ENCODE measurements at places on chromosomes 12 and 14.

DNA sequence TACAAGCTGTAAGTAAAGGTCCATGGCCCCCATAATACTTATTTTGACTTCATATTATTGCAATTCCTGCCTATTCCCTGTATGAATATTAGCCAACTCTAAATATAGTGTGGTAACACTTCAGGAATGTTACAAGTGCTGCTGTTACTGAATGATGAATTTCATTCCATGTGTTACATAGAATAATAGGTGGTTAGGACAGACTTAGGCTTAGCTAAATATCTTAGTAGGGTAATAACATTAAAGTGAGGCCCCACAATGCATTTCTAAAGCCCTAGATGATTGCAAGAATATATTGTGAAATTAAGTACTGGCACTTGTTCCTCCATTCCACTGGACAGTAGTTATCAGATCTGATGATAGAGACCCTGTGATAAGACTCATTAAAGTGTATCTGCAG, 182.7 kb downstream of the PCNX1 start:
- no peak for DNase-seq

GRCh38 chr14:45377166-45377565, 124.2 kb upstream of the MIS18BP1 start:
- no peak for DNase-seq

DNA sequence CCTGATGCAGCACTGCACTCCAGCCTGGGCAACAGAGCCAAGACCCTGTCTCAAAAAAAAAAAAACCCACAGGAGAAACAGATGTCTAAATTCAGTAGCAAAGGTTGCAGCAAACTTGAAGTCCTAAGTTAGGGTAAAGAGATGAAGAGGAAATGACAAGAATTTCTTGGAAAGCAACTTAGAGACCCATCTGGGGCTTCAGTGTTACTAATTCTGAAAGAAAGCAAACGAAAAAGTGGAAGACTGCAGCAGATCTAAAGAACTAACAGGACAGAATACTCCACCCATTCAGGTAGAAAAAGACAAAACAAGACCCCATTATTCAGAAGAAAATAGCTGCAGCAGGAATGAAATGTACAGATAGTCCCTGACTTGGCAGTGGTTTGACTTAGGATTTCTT, 31.9 kb downstream of the RESF1 start:
- no peak for DNase-seq

DNA sequence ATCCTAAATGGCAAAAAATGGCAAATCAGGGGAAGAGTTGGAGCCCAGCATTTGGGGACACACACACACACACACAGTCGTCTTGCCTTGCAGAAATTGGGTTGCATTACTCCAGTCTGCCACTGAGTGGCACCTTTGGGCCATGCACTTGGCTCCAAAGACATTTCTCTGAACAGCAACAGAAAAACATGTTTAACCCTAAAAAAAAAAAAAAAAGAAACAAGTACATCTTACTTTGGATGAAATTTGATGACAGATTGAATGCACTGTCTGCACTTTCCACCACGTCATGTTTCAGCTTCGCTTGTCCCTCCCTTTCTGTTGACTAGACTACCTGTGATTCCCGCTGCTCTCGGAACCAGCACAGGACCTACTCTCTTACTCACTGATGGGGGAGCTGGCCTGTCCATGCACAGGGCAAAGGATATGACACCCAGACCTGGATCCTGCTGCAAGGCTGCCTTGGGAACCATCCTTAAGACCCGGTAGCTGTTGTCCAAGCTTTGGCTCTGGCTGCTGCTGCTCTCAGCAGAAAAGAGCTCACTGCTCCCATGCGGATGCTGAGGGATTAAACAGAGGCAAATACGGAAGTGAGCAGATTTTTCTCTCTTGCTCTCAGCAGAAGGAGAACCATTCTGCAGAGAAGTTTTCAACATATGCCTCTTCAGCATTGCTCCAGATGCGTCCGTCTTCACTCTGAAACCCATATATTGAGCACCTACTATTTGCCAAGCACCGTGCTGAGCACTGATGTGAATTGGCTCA, 376.8 kb downstream of the DPF3 start:
- peak; percentile 85 for DNase-seq

DNA sequence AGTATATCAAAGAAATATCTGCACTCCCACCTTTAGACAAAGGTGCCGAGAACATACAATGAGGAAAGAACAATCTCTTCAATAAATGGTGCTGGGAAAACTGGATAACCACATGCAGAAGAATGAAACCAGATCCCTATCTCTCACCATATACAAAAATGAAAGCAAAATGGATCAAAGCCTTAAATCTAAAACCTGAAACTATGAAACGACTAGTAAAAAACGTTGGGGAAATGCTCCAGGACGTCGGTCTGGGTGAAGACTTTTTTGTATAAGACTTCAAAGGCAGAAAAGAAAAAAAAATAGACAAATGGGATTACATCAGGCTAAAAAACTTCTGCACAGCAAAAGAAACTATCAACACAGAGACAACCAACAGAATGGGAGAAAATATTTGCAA, 83.8 kb downstream of the PPM1A start:
- no peak for DNase-seq
